ENCODE measurements at places on chromosomes 3 and 15.

DNA sequence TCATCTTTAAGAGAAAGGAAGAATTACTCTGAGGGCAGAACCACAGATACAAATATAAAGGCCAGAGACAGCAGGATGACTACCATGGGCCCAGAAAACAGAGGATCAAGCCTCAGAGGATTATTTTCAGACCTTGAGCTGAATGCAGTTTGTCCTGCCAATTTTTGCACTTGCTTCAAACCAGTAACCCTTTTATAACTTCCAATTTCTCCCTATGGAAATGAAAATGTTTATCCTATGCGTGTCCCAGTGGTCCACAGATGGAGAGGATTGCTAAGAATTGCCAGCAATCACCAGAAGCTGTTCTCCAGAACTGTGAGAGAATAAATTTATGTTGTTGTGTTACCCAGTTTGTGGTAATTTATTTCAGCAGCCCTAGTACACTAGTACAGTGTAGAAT is 26.4 kb upstream of the MME start:
- no peak for DNase-seq

DNA sequence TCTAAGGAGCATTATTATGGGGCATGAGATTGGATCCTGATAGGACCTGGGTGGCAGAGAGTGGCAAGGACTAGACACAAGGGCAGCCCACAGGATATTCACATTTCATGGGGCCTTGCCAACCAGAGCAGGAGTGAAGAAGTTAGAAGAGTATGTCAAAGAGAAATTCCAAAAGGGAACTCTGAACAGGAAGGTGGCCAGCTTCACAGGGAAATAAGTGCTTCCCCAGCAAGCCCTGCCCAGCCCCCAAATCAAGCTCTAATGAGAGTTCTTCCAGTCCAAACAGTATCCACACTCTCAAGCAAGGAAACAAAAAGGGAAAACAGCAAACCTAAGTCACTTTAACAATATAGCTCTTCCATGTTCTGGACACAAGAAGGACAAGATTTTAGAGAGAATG is 130.2 kb upstream of the COL8A1 start:
- no peak for DNase-seq

DNA sequence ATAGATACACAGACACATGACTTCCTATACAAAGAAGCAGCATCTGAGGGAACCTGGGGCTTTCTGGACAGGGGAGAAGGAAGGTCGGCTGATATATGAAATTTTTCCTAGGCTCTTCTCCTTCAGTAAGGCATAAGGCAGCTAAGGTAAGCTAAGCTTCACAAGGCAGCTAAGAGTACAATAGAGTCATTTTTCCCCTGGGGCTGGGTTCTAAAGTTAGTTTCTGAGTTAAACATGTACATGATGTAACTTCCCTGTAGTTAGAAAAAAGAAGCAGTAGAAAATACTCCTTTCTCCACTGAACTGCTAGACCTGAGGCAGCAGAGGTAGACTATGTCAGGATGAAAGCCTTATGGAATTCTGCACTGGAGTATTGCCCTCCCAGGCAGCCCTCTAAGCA is 109.6 kb downstream of the PLD1 start:
- DNase-seq, result no peak

DNA sequence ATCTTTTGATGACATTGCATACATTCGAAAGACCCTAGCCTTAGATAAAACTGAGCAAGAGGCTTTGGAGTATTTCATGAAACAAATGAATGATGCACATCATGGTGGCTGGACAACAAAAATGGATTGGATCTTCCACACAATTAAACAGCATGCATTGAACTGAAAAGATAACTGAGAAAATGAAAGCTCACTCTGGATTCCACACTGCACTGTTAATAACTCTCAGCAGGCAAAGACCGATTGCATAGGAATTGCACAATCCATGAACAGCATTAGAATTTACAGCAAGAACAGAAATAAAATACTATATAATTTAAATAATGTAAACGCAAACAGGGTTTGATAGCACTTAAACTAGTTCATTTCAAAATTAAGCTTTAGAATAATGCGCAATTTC is 16.7 kb downstream of the KCNMB3 start:
- DNase-seq, result no peak

- DNase-seq, result no peak
Observed at GRCh38 chr15:94887391-94887790, 656.0 kb downstream of the MCTP2 start.

DNA sequence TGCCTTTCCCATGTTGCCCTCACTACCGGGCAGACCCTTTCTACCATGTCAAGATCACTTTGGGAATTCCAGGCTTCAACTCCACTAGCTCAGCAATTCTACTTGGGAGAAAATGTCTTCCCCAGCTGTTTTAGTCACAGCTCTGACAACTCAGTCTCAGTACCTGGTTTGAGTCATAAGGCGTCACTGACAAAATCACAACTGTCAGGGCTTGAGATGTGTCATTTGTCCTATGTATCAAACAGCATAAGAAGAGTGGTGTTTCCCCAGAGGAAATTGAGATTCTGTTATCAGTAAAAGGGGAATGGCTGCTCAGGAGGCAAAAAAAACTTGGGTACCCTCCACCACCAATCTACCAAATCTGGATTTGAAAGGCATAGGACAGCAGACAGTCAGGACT is 594.9 kb upstream of the SUCLG2 start:
- no peak for DNase-seq

- no peak for DNase-seq
Observed at GRCh38 chr3:133962849-133963248, 66.9 kb downstream of the SLCO2A1 start.

- no peak for DNase-seq
Observed at GRCh38 chr15:26113296-26113695, 250.2 kb upstream of the ATP10A start.
